ENCODE measurements at places on chromosomes 7 and 10.

GRCh38 chr10:23368816-23369640 lies 24.4 kb upstream of the C10orf67 start:
- no peak for DNase-seq
- peak overlapping the region; percentile 61 for H3K4me3 ChIP-seq
- H3K27ac ChIP-seq: peak overlapping the region; percentile 79
- no peaks in the 10 kb centered on the region for H3K27me3 ChIP-seq

- no peak overlapping the region for H3K27ac ChIP-seq
- no peaks in the 10 kb centered on the region for H3K4me1 ChIP-seq
- no peak for DNase-seq
- no peak overlapping the region for H3K4me3 ChIP-seq
- no peaks in the 10 kb centered on the region for H3K36me3 ChIP-seq
- H3K27me3 ChIP-seq: peaks cover 10% of the 10 kb centered on the region
These were observed 517.5 kb downstream of the KIF20B start for GRCh38 chr10:90218846-90219245.

DNA sequence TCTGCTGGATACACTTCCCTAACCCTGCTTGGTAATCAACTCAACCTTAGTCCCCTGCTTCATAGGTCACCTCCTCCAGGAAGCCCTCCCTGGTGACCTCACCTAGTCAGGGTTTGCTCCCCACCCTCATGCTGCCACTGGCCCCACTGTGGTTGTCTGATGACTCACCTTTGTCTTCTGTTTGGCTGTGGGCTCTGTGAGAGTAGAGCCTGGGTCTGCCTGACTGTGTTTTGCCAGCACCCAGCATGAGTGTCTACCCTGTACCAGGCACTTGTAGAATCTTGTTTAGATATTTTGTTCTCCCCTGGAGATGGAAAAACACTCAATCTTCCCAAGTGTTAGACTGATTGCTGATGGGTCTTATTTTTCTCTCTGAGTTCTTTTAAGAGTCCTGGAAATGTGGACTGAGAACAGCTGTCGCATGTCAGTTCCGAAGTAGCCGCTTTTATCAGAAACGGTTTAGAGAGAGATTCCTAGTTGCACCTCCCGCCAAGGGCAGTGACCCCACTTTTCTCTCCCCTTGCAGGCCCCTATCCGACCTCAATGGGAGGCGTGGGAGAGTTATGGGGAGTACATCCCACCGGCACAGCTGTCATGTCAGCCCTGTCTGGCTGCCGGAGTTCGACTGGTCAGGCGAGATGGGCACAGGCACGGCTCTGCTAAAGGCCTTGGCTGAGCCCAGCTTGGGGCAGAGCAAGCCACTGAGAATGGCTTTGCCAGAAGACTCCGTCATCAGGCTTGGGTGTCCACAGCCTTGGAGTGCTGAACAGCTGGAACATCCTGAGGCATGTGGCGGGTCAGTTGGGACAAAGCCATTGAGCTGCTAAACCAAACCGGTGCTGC lies 134.3 kb downstream of the GRK5 start:
- H3K4me1 ChIP-seq: peaks cover 36% of the 10 kb centered on the region
- H3K4me3 ChIP-seq: no peak overlapping the region
- no peaks in the 10 kb centered on the region for H3K27me3 ChIP-seq

DNA sequence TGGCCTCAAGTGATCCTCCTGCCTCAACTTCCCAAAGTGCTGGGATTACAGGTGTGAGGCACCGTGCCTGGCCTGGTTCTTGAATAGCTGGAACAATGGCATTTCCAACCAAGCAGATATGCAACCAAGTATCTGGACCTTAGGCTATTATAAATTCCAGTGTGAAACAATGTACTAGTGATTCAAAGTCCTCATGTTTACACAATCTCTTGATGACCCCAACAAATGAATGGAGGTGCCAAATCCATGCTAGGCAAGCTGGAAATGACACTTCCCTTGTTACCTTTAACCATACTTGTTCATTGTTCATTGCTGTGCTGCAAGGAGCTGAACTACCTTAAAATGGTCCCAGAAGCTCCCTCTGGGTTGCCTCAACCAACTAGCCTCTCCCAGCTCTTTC lies 282.2 kb upstream of the KLF14 start:
- H3K4me1 ChIP-seq: peaks cover 87% of the 10 kb centered on the region
- no peaks in the 10 kb centered on the region for H3K27me3 ChIP-seq
- H3K27ac ChIP-seq: peak overlapping the region; percentile 53
- no peak for DNase-seq

GRCh38 chr7:30479202-30480120 lies 877 bp upstream of the NOD1 start:
- peaks cover 50% of the 10 kb centered on the region for H3K4me1 ChIP-seq
- H3K36me3 ChIP-seq: peaks cover 9% of the 10 kb centered on the region
- no peak for DNase-seq
- H3K27ac ChIP-seq: peak overlapping the region; percentile 86
- no peaks in the 10 kb centered on the region for H3K27me3 ChIP-seq

DNA sequence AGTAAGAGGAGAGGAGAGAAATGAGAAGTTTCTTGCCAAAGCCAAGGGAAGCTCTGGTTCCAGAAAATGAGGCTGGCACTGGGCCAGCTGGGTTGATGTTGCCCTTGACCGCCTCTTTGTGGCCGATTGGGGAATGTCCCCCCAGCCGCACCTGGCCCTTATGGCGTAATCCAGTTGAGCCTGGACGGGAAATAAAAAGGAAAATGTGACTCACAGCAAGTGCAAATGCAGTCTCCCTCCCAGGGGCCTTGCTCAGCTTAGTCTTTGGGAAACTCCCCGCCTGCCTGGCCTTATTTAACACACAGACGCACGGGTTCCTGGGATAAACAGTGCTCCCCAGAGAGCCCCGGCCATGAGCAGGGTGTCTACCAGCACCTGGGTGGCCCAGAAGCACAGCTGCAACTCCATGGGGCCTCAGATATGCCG lies 174.8 kb downstream of the KIAA1217 start:
- no peaks in the 10 kb centered on the region for H3K36me3 ChIP-seq
- DNase-seq: peak; percentile 57
- H3K4me1 ChIP-seq: peaks cover 15% of the 10 kb centered on the region

DNA sequence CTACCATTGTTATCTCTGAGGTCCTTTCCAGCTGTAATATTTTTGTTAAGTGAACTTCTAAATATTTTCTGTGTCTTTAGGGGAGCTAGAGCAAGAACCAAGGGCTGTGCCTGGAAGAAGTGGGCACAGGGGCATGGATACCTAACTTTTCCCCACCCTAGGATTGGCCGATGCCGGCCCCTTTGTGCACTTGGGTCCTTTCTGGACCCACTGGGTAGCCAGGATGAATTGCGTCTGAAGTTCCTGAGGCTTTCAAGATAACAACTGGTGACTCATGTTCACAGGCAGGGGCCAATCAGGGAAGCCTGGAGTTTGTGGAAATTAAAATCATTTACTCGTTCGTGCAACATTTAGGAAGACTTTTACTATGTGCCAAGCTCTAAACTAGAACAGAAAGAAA lies 758 bp downstream of the DPCD start:
- peaks cover 3% of the 10 kb centered on the region for H3K36me3 ChIP-seq
- H3K27ac ChIP-seq: no peak overlapping the region
- no peak for DNase-seq

GRCh38 chr10:109966961-109967738 lies 40.6 kb upstream of the ADD3 start:
- DNase-seq: no peak
- no peak overlapping the region for H3K27ac ChIP-seq
- no peaks in the 10 kb centered on the region for H3K4me1 ChIP-seq
- H3K36me3 ChIP-seq: no peaks in the 10 kb centered on the region

- no peaks in the 10 kb centered on the region for H3K4me1 ChIP-seq
- no peaks in the 10 kb centered on the region for H3K36me3 ChIP-seq
- no peaks in the 10 kb centered on the region for H3K27me3 ChIP-seq
- DNase-seq: no peak
These were observed 32.5 kb upstream of the TNS3 start for GRCh38 chr7:47614450-47614849.

DNA sequence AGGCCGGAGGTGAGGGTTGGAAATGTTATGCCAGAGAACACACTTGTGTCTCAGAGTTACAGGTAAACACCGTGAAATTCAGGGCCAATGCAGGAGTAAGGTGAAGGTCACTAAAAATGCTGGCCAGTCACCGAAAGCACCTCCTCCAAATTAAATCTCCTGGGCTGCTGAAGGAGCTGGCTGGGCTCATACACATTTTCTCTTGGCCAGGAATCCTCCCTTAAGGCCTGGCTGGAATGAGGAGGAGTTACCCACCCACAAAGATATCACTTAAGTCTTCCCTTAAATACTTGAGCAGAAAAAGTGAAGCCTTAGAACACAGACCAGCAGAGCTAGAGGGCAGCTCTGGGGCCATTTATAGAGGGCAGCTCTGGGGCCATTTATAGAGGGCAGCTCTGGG lies 46.3 kb downstream of the HTRA1 start:
- no peaks in the 10 kb centered on the region for H3K36me3 ChIP-seq
- no peaks in the 10 kb centered on the region for H3K4me1 ChIP-seq
- no peak for DNase-seq
- H3K27ac ChIP-seq: no peak overlapping the region

GRCh38 chr7:149459540-149460452 lies 1.1 kb downstream of the ZNF777 start:
- H3K36me3 ChIP-seq: peaks cover 2% of the 10 kb centered on the region
- H3K27me3 ChIP-seq: peaks cover 16% of the 10 kb centered on the region
- peak overlapping the region; percentile 84 for H3K4me3 ChIP-seq
- peaks cover 25% of the 10 kb centered on the region for H3K4me1 ChIP-seq

- no peaks in the 10 kb centered on the region for H3K27me3 ChIP-seq
- H3K27ac ChIP-seq: no peak overlapping the region
- no peak overlapping the region for H3K4me3 ChIP-seq
These were observed 24.4 kb downstream of the TRUB1 start for GRCh38 chr10:114962441-114962840.

- H3K4me3 ChIP-seq: no peak overlapping the region
- peaks cover 8% of the 10 kb centered on the region for H3K27me3 ChIP-seq
- no peaks in the 10 kb centered on the region for H3K36me3 ChIP-seq
- no peak overlapping the region for H3K27ac ChIP-seq
- DNase-seq: no peak
- no peaks in the 10 kb centered on the region for H3K4me1 ChIP-seq
These were observed 254.1 kb downstream of the RELN start for GRCh38 chr7:103735377-103735776.

DNA sequence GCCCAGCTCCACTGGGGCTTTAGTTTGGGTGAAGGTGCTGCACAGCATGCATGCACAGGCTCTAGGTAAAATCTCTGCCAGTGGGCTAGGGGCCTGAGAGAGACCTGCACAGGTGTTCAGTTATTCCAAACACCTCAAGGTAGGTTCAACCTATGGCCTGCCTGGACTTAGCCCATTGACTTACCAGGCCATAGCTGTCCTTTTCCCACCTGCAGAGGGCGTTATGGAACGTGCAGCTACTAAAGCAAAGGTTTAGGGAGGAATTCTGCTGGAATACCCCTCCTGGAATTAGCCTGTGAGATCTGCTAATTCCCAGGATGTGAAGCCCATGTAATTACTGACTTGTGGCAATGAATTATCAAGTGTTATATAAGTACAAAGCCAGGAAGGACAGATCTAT lies 3.6 kb downstream of the VWC2 start:
- H3K4me3 ChIP-seq: no peak overlapping the region
- H3K4me1 ChIP-seq: peaks cover 5% of the 10 kb centered on the region
- H3K27me3 ChIP-seq: peaks cover 48% of the 10 kb centered on the region
- no peak overlapping the region for H3K27ac ChIP-seq

DNA sequence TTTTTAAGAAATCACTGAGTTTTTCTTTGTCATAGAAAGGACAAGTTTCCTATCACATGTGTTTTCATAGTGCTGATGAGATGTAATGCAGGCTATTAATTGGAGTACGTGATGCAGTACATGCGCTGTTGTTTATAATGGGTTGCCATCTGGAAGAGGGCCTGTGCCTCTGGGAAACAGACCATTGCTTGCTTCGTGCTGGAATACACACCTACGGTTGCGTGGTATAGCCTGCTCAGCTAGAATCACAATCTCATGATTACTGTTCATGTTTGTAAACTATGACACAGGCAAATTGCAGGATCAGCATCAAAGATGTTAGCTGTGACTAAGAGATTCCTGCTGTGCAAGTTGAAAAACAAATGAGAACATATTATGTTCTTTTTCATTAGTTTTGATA lies 107.2 kb upstream of the STEAP1B start:
- no peak overlapping the region for H3K27ac ChIP-seq
- peaks cover 20% of the 10 kb centered on the region for H3K27me3 ChIP-seq
- no peaks in the 10 kb centered on the region for H3K36me3 ChIP-seq
- no peak overlapping the region for H3K4me3 ChIP-seq

- peaks cover 4% of the 10 kb centered on the region for H3K27me3 ChIP-seq
- H3K36me3 ChIP-seq: no peaks in the 10 kb centered on the region
- no peak overlapping the region for H3K27ac ChIP-seq
- DNase-seq: no peak
- H3K4me3 ChIP-seq: no peak overlapping the region
These were observed 15.1 kb downstream of the PPP1R9A start for GRCh38 chr7:94922457-94922856.

- peaks cover 24% of the 10 kb centered on the region for H3K4me1 ChIP-seq
- no peak for DNase-seq
- no peak overlapping the region for H3K27ac ChIP-seq
- no peaks in the 10 kb centered on the region for H3K27me3 ChIP-seq
- H3K36me3 ChIP-seq: peaks cover 2% of the 10 kb centered on the region
- H3K4me3 ChIP-seq: no peak overlapping the region
These were observed 488.8 kb upstream of the ZMIZ1 start for GRCh38 chr10:78579995-78580394.

- DNase-seq: no peak
- no peaks in the 10 kb centered on the region for H3K36me3 ChIP-seq
- H3K27ac ChIP-seq: no peak overlapping the region
- H3K27me3 ChIP-seq: no peaks in the 10 kb centered on the region
These were observed 376.0 kb downstream of the GALNT17 start for GRCh38 chr7:71507680-71508602.

GRCh38 chr10:88064608-88065382 lies 201.4 kb downstream of the PTEN start:
- DNase-seq: peak; percentile 20
- H3K36me3 ChIP-seq: peaks cover 2% of the 10 kb centered on the region
- no peak overlapping the region for H3K27ac ChIP-seq
- H3K4me1 ChIP-seq: peaks cover 73% of the 10 kb centered on the region

DNA sequence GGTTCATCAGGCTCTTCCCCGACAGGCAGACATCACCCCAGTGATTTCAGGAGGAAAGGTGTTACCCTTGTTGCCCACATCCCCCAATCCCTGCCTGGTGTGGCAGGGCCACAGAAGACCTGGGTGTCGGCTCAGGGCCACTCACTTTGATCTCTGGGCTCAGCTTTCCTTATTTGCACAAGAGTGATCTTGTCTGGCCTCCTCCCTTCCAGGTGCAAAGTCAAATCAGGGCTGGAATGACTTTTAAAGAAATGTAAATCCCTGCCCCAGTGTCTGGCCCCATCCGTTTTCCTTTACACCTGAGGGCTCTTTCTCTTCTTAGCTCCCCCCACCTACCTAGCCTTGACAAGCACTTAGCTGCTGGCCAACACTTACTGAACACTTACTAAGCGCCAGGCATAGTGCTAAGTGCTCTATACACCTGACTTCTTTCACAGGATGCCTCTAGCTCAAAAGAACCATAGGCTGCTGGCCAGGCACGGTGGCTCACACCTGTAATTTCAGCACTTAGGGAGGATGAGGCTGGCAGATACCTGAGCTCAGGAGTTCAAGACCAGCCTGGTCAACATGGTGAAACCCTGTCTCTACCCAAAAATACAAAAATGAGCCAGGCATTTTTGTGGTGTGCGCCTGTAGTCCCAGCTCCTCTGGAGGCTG lies 979 bp upstream of the NODAL start:
- no peak for DNase-seq
- H3K36me3 ChIP-seq: no peaks in the 10 kb centered on the region
- H3K4me1 ChIP-seq: peaks cover 14% of the 10 kb centered on the region
- H3K27me3 ChIP-seq: peaks cover 48% of the 10 kb centered on the region
- no peak overlapping the region for H3K27ac ChIP-seq
- no peak overlapping the region for H3K4me3 ChIP-seq
